Daoy (cell line): ENCODE measurements at places on chromosomes 2 and 18. TPM values are rescaled to one million over a fixed set of nuclear protein-coding genes. Genes with fewer than 3 reads are reported as not detected.

DNA sequence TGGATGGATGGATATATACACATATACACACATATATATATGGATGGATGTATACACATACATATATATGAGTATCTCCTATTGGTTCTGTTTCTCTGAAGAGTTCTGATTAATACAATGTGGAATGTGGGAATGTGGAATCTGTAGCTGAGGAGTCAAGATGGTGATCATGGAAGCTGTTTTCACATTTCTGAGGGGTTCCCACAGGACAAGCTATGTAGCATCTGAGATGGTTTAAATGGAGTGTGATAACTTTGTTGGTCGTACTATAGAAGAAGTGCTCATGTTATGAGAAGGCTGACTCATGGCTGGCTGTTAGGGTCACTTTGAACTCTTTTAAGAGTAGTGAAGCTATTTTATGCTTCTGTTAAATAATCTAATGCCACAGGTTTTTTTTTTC is 279.7 kb downstream of the MEIS1 start:
- DNase-seq: no peak

- peak; percentile 9 for DNase-seq
Observed at GRCh38 chr18:46917803-46918600, 600 bp downstream of the KATNAL2 start.

- DNase-seq: no peak
Observed at GRCh38 chr2:86661333-86661732, 37.7 kb upstream of the RNF103 start.

DNA sequence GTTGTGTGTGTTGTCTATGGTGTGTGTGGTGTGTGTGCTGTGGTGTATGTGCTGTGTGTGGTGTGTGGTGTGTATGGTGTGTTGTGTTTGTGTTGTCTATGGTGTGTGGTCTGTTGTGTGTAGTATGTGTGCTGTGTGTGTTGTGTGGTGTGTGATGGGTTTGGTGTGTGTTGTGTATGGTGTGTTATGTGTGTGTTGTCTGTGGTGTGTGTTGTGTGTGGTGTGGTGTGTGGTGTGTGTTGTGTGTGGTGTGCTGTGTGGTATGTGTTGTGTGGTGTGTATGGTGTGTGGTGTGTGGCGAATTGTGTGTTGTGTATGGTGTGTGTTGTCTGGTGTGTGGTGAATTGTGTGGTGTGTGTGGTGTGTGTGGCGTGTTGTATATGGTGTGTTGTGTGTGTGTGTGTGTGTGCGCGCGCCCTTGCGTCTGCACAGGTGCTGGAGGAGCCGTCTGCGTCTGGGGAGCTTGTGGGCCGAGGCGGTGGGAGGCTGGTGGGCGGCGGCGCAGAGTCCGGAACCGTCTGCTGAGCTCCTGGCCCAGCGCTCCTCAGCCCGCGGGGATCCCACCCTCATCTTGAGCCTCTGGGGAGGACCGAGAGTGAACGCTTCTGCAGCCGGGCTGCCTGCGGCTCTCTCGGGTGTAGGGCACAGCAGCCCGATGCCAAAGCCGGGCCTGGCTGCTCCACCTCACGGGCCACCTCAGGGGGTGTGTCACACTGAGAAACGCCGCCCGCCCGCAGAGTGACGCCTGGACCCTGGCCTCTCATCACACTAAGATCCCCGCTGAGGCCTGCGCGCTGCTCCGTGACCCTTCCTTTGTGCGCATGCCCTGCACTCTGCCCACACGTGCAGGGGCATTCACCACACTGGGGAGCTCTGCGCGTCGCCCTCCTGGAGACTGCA is 8.8 kb upstream of the ADI1 start:
- DNase-seq: no peak

DNA sequence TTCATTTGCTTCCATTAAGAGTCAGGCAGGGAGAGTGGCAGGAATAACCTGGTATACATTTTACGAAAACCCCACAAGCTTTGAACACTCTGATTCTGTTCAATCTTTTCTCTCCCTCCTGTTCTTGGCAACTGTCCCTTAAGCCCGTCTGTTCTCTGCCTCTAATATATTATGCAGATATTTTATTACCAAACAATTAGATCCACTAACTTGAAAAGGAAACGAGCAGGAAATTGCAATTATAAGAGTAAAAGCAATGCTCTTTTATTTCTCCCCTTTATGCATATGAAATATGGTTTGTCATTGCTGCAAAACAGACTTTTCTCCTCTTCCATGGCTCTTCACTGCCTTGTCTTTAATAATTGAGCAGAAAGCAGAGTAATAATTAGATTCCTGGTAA is 149.1 kb upstream of the CELF4 start:
- no peak for DNase-seq

- DNase-seq: peak; percentile 10
Observed at GRCh38 chr18:71105078-71105819, 816.4 kb downstream of the SOCS6 start.

GRCh38 chr2:115389024-115389423 is 946.6 kb downstream of the DPP10 start:
- no peak for DNase-seq

DNA sequence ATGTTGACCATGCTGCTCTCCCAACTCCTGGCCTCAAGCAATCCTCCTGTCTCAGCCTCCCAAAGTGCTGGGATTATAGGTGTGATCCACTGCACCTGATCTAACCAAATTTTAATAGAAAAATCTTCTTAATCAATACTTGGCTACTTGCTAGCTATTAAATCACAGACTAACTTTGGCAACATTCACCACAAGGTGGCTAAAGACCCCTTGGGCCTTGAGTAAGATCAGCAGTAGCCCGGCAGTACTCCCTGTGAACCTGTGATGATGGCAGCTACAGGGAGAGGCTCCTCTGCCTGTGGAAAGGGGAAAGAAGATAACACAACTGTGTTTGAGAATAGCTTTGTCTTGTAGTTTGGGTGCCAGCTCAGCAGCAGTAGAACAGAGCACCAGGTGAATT is 102.9 kb downstream of the SLC39A10 start:
- DNase-seq: no peak

DNA sequence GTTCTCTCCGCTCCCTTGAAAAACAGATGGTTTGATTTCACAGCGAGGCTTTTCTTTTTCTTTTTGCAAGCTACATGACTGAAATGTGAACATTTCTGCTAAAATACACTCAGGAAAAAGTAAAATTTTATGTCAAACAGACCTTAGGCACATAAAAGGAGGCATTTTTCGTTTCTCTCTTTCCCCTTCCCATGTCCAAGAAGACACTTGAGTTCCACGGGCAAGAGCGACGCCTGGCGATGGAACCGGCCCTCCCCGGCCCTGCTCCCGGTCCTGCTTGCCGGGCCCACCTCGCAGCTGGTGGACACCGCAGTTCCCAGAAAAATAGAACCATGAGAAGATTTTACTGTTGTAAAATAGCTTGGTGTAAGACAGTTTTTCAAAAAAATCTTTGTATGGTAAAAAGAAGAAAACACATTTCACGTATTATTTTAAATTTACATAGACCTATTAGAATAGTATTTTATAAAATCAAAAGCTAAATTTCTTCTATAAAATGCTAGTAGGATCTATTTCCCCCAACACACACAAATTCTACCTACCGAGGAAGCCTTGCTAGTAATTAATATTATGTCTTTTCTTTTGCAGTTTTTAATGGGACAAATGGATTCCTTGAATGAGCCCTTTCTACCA is 2.3 kb upstream of the ALKAL2 start:
- DNase-seq: peak; percentile 86

- no peak for DNase-seq
Observed at GRCh38 chr2:128436479-128437203, 118.0 kb upstream of the HS6ST1 start.

- DNase-seq: no peak
Observed at GRCh38 chr2:26184121-26184520, 11.2 kb downstream of the GAREM2 start.

DNA sequence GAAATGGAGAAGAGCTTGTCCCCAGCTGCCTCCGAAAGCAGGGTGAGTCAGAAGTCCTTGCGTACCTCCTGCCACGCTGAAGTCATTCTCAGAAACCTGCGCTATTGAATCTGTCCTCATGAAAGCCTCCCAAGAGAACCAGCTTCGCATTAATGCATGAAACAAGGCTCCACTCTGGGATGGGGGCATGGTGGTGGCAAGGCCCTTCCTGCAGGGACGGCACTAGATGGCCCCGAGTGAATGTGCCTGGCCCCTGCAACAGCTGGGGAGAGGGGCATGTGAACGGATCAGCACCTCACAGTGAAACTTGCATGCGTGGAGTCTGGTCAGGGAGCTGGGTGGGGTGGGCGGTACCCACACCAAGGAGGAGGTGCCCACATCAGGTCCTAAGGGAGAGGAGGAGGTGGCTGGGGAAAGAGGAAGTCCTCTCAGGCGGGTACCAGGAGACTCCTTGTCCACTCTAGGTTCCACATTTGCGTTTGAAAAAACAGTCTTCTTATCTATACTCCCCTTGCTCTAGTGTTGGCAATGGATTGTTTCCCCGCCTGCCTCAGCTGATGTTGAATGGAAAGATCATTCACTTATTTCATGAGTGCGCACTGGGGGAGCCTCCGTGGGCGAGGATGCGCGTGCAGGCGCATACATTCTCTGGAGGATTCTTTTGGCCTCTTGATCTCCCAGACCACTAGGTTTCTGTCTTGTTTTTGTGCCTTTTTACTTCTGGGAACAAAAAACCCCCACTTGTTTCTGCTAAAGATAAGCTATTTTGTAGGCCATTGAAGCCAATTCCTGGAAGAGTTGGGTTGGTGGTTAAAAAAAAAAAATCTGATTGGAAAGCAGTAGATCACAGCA is 104.7 kb downstream of the KLHL29 start:
- peak; percentile 26 for DNase-seq

- DNase-seq: no peak
Observed at GRCh38 chr18:10231220-10231619, 223.2 kb upstream of the APCDD1 start.

DNA sequence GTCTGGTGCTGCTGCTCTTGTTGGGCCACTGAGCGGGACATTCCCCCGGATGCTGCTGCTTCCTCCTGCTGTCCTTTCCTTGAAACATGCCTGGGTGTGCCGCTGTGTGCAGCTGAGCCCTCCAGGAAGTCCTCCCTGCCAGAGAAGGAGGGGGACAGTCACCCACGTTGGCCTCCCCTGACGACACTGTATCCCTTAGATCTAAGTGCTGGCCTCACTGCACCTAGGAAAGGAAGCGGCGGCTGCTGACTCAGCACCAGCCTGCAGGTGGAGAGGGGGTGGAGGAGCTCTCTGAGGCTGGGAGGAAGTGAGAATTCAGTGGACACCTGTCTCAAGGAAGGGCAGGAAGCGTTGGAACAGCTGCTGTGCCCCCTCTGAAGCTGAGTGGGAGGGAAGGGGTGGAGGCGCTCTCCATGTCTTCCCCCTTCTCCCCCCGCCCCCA is 239.8 kb downstream of the HAUS1 start:
- no peak for DNase-seq

- DNase-seq: no peak
Observed at GRCh38 chr2:46277431-46278190, 19.6 kb upstream of the EPAS1 start.

GRCh38 chr2:8234757-8235374 is 447.0 kb upstream of the ID2 start:
- DNase-seq: no peak

GRB14 gene
- total RNA-seq: 0.48 and 2.9 TPM in 2 replicates

ASXL3 gene
- 0.18 and 0.29 TPM in 2 replicates for total RNA-seq

SULT1C2 gene
- total RNA-seq: 1.0 and 7.7 TPM in 2 replicates

CRYGB gene
- total RNA-seq: not detected in 2 replicates

LYG2 gene
- not detected in 2 replicates for total RNA-seq

FNDC4 gene
- total RNA-seq: 1.9 and 3.7 TPM in 2 replicates

RFTN2 gene
- total RNA-seq: 0.24 TPM in 1 of 2 replicates, not detected in the other

LYPD6 gene
- 6.7 and 8.5 TPM in 2 replicates for total RNA-seq

MC2R gene
- total RNA-seq: not detected in 2 replicates
